Neural cell (in vitro differentiated cells): ENCODE measurements at places on chromosomes 16 and 17. TPM values are rescaled to one million over a fixed set of nuclear protein-coding genes. Genes with fewer than 3 reads are reported as not detected.

STX8 gene
- 78.3 and 100 TPM in 2 replicates for polyA plus RNA-seq

CTRL gene
- polyA plus RNA-seq: 3.2 and 3.8 TPM in 2 replicates

AXIN2 gene
- 26.7 and 33.1 TPM in 2 replicates for polyA plus RNA-seq

TAF15 gene
- 45.8 and 50.9 TPM in 2 replicates for polyA plus RNA-seq

PDILT gene
- polyA plus RNA-seq: not detected in 2 replicates

DPEP3 gene
- polyA plus RNA-seq: not detected in 2 replicates

LAT gene
- 6.4 and 9.1 TPM in 2 replicates for polyA plus RNA-seq

ASB16 gene
- not detected in 2 replicates for polyA plus RNA-seq

USP36 gene
- polyA plus RNA-seq: 12.8 and 14.4 TPM in 2 replicates

G6PC1 gene
- polyA plus RNA-seq: not detected in 2 replicates

KRTAP3-2 gene
- not detected in 2 replicates for polyA plus RNA-seq

C16orf89 gene
- polyA plus RNA-seq: not detected in 2 replicates

KRT31 gene
- polyA plus RNA-seq: not detected in 2 replicates

HS3ST3B1 gene
- 0.56 and 0.58 TPM in 2 replicates for polyA plus RNA-seq

ITGAL gene
- not detected in 2 replicates for polyA plus RNA-seq

IL17C gene
- polyA plus RNA-seq: 1.0 TPM in 1 of 2 replicates, not detected in the other

ABCA9 gene
- 0.69 and 0.80 TPM in 2 replicates for polyA plus RNA-seq

ZNF778 gene
- 14.7 and 16.3 TPM in 2 replicates for polyA plus RNA-seq

HEATR9 gene
- polyA plus RNA-seq: not detected in 2 replicates

CHST4 gene
- not detected in 2 replicates for polyA plus RNA-seq

PMFBP1 gene
- 0.12 and 1.0 TPM in 2 replicates for polyA plus RNA-seq

SMARCD2 gene
- polyA plus RNA-seq: 24.0 and 33.2 TPM in 2 replicates

SNX20 gene
- polyA plus RNA-seq: not detected in 2 replicates

TMEM235 gene
- not detected in 2 replicates for polyA plus RNA-seq

ZNF629 gene
- 10.4 and 14.1 TPM in 2 replicates for polyA plus RNA-seq

SEC14L5 gene
- polyA plus RNA-seq: 0.43 and 0.50 TPM in 2 replicates

NGFR gene
- 3.6 and 6.7 TPM in 2 replicates for polyA plus RNA-seq

NMRAL1 gene
- 6.3 and 10.0 TPM in 2 replicates for polyA plus RNA-seq

ATAD5 gene
- polyA plus RNA-seq: 5.3 and 6.3 TPM in 2 replicates

SLC25A19 gene
- polyA plus RNA-seq: 9.6 and 13.8 TPM in 2 replicates

BCAS3 gene
- 17.2 and 21.6 TPM in 2 replicates for polyA plus RNA-seq

GGA2 gene
- polyA plus RNA-seq: 36.8 and 50.9 TPM in 2 replicates

SOX15 gene
- 0.47 and 1.5 TPM in 2 replicates for polyA plus RNA-seq

TMEM92 gene
- not detected in 2 replicates for polyA plus RNA-seq

EPOP gene
- polyA plus RNA-seq: 1.1 and 1.5 TPM in 2 replicates

FSCN2 gene
- 3.6 and 4.8 TPM in 2 replicates for polyA plus RNA-seq

RMI2 gene
- 0.48 and 1.6 TPM in 2 replicates for polyA plus RNA-seq

CRHR1 gene
- 3.3 and 4.5 TPM in 2 replicates for polyA plus RNA-seq

PLA2G10 gene
- polyA plus RNA-seq: not detected in 2 replicates

GNAO1 gene
- polyA plus RNA-seq: 31.5 and 39.3 TPM in 2 replicates

RNF112 gene
- 33.3 and 34.7 TPM in 2 replicates for polyA plus RNA-seq

IL34 gene
- 3.0 TPM in 1 of 2 replicates, not detected in the other for polyA plus RNA-seq

TEX14 gene
- polyA plus RNA-seq: 0.90 and 1.4 TPM in 2 replicates

VPS4A gene
- 46.3 and 52.6 TPM in 2 replicates for polyA plus RNA-seq

BCL6B gene
- polyA plus RNA-seq: not detected in 2 replicates

SDR42E2 gene
- not detected in 2 replicates for polyA plus RNA-seq

PIK3R6 gene
- not detected in 2 replicates for polyA plus RNA-seq

TMIGD1 gene
- polyA plus RNA-seq: not detected in 2 replicates

GAST gene
- not detected in 2 replicates for polyA plus RNA-seq

TMEM204 gene
- not detected in 2 replicates for polyA plus RNA-seq

TEKT3 gene
- polyA plus RNA-seq: 1.7 and 3.1 TPM in 2 replicates

SYCE1L gene
- polyA plus RNA-seq: 1.7 and 3.4 TPM in 2 replicates

TBX2 gene
- not detected in 2 replicates for polyA plus RNA-seq

ZPBP2 gene
- polyA plus RNA-seq: not detected in 2 replicates
